Stimulated activated CD4-positive, alpha-beta T cell treated with anti-CD3 and anti-CD28 coated beads, Interleukin-15, amount 100 ng/mL, for 1 hour (primary cell): ENCODE measurements at places on chromosomes 7 and 10.

DNA sequence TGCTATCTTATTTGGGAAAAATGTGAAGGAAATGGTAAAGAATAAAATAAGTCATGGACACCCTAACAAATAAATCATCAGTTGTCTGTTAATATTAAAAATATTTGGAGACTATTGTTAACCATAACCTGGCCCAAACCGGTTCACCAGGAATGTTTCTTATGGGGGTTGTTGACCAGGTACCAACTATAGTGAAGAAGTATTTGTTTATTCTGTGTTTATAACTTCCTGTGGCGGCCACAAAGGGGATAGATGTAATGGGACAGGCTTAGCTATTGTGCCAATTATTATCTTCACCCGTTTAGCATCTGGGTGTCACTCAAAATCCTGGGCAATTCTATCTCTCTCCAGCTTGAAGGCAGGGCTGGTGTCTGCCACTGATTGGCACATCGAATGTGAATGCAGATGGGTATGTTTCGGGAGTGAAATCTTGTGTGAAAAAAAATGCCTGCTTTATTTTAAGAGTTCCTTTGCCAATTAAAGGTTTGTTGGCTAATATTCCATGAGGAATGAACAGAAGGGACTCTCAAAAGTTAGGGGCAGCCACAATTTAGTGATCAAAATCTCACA lies 500.9 kb downstream of the ARL4A start:
- DNase-seq: no peak

DNA sequence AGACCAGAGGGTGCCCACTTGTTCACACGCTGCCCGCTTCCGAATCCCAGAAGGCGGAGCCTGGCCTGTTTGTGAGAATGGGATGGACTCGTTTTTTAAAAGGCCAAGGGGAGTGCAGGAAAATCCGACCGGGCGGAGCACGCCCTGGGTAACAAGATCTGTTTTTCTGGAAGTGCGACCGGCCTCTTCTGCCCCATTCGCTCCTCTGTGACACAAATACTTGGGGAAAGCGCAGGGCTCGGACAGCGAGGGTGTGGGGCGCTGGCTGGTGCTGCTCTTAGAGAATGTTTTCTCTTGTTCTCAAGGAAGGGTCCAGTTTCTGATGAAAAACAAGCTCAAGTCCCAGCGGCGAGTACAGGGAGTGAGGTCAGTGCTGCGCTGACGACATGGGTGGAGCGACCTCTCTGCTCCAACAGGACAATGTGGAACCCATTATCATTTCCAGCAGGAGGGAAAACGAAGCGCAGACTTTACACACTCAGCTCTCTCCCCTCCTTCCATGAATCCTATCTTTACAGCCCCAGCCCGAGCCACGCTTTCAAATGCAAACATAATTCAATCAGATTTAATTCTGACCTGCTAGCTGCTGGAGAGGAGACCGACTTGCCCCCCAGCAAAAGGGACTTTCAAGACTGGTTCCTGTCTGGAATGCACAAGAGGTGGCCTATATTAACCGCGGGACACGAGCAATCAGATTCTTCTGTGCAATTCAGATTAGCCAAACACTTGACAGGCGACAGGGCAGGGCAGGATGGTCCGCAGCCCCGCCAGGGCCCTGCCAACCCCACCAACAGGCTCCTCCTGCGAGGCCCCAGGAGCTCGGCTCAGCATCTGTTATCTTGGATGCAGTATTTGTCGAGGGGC lies 1.1 kb downstream of the RADIL start:
- DNase-seq: no peak

DNA sequence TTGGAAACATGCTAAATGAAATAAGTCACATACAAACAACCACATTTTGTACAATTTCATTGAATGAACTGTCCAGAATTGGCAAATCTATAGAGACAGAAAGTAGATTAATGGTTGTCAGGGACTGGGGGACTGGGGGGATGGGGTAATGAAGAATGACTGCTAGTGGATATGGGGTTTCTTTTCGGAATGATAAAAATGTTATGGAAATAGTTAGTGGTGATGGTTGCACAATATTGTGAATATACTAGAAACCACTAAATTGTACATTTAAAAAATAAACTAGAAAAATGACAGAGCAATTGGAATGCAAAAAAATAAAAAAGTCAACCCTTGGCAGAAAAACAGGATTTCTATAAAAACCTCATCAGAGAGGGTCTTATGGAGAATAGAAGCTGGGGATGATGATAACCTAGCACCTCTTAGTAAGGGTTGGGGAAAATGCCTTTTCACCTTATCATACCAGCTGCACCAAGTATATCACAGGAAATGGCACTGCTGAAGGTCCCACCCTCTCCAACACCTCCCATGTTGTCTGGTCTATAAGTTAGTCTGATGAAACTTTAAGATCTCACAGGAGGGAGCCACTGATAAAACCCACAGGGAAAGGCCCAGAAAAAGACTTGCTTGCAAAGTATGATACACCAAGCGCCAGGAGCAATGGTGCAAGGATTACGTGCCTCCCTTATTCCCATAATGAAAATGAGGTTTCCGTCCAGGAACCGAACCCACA lies 23.1 kb upstream of the JAZF1 start:
- no peak for DNase-seq

GRCh38 chr10:12777840-12778585 lies 223.5 kb downstream of the CCDC3 start:
- DNase-seq: no peak

DNA sequence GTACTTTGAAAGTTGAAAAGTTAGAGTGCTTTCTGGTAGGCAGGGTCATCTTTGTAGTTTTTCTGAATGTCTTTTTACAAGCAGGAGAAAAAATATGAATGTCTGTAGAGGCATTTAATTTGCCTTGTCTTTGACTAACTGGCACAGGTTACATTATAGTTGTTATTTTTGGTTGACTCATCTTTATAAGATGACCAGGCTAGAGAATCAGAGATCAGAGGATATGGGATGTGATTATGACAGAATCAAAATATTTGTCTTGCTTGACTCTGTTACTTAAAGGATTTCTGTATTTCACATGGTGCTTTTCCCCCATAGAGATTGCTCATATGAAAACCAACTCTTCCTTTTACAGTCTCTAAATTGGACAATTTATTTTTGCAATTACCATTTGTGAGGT lies 2.4 kb downstream of the ZMYND11 start:
- no peak for DNase-seq

- no peak for DNase-seq
These were observed 78.1 kb upstream of the CYTH3 start for GRCh38 chr7:6350433-6351058.

DNA sequence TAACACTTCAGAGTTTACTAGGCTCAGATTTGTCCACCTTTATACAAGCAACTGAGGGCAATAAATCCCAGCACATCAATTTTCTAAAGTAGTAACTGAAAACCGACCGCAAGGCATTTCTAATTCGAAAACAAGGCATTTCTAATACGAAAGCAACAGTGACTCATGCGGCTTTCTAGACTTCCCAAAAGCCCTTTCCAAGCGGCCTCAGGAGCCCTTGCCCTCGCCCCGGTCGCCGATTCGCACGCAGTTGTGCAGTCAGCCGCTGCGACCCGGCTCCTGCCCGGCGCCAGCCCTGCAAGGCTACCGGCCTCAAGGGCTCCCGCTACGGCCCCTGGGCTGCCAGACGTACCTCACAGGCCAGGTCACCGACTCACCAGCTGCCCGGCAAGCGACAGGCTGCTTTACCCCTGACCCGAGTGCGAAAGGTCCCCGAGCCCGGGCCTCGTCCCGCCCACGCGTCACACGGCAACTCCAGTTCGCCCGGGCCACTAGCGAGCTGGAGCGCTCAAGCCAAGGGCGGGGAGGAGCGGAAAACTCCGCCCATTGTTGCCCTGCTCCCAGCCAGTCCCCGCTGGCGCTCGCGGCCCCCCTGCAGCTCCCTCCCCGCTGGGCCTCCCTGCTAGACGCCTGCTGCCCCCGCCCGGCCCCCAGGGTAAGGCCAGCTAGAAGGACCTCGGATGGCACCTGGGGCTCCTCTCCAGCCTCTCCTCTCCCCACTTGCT lies 7.3 kb downstream of the NCOA4 start:
- DNase-seq: peak; percentile 62

- DNase-seq: no peak
These were observed 72.5 kb downstream of the CCDC6 start for GRCh38 chr10:59833810-59834209.

DNA sequence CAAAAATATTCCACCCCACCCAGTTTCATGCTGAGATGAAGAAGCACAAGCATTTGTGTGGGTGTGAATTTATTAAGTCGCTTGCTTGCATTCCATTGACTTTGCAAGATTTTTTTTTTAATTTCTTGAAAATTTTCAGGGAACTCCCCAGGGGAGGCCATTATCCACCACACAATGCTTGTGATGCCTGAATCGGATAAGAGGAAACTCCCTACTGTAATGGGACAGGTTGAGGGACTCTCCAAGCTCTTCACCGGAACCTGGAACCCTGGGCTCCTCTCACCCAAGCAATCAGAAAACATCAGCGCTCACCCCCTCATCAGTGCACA lies 153.6 kb upstream of the ZMIZ1 start:
- no peak for DNase-seq

DNA sequence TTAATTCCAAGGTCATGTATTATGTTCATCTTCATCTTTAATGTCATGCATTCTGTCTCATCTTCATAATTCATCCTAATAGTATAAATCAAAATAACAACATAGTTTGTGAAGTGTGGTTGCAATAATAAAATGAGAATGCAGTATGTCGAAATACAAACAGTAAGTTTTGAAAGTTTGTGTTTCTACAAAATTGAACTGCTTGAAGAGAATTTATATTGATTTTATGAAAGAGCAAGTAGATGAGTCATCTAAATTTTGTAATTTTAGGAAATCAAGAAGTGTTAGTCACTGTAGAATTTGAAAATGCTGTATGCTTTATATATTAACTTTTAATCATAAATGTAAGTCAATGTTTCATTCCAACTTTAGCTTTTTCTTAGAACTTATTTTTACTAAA lies 190.5 kb upstream of the PPP1R3A start:
- DNase-seq: no peak

GRCh38 chr10:85575441-85575840 lies 791.2 kb downstream of the GRID1 start:
- no peak for DNase-seq

DNA sequence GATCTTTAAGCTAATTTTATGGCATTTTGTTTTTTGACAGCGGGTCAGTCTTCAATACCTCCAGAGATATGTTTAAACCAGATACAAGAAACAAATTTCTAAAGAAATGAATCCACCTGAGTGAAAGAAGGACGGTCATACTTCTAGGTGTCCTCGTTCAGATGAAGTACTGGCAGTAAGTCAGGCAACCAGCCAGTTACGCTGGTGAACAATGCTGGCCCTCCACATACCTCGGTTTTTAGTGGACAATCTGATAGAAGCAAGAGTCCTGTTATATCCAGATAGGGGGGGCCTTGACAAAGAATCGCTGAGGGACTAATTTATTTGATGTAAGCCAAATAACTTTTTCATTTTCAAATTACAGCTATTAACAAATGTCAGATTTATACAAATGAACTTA lies 266.4 kb upstream of the KLF14 start:
- DNase-seq: no peak

DNA sequence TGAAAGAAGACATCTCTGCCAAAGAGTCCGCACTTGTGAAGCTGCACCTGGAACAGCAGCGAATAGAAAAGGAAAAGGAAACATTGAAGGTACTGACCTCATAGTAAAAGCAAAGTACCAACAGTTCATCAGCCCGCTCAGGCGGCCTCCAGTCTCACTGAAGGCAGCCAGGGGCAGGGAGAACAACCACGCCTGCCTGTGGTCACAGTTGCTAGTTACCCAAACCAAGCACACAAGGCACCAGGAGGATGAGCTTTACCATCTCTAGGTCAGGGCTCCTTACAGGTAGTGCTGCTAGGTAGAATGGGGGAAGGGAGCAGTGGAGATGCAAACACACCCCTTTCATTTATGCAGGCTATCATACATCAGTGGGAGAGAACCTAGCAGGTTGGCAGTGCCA lies 39.8 kb downstream of the CFAP58 start:
- DNase-seq: no peak

- DNase-seq: no peak
These were observed 202.8 kb downstream of the RAPGEF5 start for GRCh38 chr7:22154143-22154529.

GRCh38 chr10:119274519-119275045 lies 67.2 kb downstream of the GRK5 start:
- no peak for DNase-seq

DNA sequence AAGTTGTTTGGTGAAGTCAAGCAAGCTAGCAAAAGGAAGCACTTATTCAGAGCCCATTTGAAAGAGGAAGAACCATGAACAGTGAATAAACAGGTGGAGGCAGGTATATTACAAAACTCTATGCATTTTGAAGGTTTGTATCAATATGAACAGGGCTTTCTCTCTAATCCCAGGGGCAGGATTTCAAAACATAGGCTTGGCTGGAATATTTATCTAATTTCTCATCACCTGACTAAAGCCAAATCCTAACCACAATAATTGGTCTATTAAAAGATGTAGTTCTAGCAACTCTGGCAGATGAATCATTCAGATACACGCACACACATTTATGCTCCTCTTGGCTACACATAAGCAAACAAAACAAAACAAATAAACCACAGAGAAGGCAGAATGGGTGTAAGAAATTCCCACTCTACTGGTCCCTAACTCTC lies 554.4 kb downstream of the INHBA start:
- no peak for DNase-seq

DNA sequence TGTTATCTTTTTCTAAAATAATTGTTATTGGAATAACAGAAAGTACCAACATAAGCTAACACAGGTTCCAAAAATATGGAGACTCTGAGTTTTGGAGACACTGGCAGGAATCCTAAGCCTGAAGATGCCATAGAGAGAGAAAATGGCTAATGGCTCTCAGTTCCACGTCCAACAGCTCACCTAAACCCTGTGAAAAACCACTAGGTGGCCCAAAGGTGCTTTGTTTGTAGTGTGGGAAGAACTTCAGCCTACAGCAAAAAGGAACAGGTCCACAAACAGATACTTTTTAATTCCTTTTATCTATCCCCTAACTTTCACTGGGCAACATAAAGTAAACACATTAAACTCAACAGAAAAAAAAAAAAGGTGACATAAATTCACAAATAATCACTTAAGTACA lies 272.3 kb downstream of the SEMA3D start:
- no peak for DNase-seq

DNA sequence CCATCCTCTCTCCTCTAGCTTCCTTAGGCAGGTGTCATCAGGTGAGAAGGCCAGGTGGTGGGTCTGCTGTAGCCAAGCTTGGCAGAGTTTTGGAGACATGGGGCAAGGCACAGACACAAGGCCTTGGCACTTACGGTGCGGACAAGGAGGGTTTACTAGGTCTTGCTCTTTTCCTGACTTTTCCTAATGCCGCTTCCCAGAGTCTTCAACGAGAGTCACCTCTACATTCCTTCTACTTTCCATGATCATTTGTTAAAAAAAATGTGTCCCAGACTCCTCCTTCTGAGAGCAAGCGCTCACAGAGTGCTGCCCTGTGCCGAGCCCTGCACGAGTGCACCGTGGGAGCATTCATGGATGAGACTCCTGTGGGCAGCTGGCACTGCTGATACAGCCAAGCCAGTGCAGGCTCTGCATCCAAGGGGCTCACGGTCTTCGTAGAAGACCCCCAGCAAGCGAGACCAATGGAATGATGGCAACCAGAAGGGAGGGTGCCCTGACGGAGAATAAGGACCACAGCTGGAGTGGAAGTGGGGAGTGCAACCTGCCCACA lies 243.0 kb upstream of the MKI67 start:
- DNase-seq: no peak
